ENCODE measurements at places on chromosomes 1 and 21.

DNA sequence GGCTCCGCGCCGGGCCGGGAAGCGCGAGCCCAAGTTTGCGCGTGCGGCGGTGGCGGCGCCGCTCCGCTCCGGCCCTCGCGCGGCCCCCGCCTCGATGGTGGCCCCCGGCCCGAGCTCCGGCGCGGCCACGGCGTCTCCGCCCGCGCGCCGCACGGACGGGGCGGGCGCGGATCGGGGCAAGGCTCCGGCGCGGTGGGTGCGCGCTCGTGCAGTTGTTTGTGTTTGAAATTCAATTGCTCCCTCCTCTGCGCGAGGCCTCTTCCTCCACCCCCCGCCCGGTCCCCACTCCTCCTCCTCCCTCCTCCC lies at the start of gene HDGF:
HDGF (minus strand) TSS at position 225 of the 306 bp plus-strand sequence. CDS start 246 bp downstream, outside the sequence.
- DNase-seq = no peak

- DNase-seq = no peak
Measured at GRCh38 chr1:166937962-166938361, 37.4 kb downstream of the ILDR2 start.

DNA sequence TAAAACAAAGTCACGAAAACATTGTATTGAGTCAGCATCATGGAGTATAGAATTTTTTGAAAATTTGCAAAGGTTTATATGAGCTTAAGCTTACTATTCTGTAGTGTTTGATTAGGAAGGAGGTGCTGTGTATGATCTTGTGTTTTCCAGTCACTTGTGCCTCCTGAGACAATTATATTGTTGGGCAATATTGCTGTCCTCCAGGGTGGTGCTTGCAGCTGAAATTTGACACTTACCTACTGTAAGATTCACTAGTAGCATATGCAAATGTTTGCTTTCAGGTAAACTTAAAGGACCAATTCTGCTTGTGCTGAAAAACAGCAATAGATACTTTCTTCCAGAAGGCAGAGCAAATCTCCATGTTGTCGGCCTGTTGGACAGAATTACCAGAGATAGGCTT lies 268.0 kb downstream of the TGFB2 start:
- no peak for DNase-seq

DNA sequence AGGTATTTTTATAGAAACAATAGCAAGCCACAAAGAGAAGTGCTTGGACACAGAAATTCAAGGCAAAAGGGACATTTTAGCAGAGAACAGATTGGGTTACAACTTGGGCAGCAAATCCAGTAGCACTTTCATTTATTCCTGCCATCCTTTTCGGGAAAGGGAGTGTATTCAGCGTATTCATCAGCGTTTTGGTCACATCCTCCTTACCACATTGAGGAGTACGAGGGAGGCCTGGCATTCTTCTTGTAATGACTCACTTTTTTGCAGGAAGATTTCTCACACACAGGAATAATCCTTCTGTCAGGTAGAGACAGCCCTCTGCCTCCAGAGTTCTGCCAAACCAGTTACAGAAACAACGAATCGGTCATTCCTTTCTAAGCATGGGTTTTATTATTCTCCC lies 18.1 kb upstream of the FAM78B start:
- no peak for DNase-seq

- DNase-seq = peak; percentile 8
Measured at GRCh38 chr1:211830055-211830327, 572 bp downstream of the LPGAT1 start.
